SHP77 (cell line): ENCODE measurements at places on chromosomes 7 and 10.

DNA sequence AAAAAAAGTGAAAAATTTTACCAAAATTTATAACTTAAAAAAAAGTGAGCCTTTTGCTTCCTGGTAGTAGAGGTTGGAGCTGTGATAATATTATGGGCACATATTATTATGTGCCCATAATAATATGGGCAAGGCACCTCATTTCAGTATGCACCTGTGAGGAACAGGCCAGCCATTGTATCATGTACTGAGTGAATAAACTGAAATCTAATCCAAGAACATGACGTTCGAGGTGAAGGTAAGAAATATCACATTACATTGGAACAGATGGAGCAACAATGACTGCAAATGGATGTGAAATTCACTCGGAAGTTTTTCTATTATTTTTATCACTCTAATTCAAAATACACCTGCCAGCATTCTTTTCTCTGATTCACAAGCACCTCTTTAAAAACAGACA, 216.0 kb downstream of the KLF6 start:
- DNase-seq, result no peak

GRCh38 chr7:87083865-87084519, 24.5 kb upstream of the ELAPOR2 start:
- DNase-seq, result no peak

- DNase-seq, result no peak
These were observed 30.7 kb downstream of the SLC16A12 start for GRCh38 chr10:89504691-89505090.

DNA sequence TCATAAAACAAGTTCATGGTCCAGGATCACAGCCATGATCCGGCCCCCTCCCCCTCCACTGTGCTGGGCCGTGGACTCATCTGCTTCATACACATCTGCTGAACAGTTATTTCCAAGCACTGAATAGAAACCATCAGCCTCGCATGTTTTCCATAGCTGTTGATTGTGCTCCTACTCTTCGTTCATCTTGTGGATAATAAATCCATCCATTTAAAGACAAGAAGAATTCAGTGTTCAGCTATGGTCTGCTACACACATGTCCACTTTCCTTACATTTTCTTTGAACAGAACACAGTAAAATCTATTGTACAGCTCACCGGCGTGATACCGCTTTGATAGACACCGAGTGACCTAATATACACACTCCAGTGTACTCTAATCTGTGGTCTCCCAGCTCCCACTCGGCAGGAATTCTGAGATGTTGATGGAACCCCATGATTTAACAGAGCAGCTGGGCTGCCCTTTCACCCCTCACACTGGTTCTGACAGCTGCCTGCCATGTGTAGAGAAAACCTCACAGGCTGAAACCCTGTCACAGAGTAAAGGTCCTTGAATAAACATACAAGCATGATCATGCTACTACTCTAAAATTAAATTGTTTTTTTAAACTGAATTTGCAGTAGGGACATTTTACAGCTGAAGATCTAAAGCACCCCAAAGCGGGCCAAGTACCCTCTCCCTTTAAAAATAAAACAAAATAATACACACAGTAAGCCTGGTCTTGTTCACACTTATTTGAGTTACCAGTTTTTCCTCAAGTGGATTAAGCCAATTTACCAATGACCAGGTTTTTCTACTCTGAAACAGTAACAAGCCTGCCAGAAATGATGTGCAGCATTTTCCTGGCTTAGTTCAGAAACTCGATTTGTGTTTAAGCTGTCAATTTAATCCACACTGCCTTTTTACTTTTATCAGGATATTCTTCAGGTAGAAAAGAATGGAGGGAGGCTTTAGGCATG, 95.1 kb upstream of the FZD1 start:
- DNase-seq, result no peak

DNA sequence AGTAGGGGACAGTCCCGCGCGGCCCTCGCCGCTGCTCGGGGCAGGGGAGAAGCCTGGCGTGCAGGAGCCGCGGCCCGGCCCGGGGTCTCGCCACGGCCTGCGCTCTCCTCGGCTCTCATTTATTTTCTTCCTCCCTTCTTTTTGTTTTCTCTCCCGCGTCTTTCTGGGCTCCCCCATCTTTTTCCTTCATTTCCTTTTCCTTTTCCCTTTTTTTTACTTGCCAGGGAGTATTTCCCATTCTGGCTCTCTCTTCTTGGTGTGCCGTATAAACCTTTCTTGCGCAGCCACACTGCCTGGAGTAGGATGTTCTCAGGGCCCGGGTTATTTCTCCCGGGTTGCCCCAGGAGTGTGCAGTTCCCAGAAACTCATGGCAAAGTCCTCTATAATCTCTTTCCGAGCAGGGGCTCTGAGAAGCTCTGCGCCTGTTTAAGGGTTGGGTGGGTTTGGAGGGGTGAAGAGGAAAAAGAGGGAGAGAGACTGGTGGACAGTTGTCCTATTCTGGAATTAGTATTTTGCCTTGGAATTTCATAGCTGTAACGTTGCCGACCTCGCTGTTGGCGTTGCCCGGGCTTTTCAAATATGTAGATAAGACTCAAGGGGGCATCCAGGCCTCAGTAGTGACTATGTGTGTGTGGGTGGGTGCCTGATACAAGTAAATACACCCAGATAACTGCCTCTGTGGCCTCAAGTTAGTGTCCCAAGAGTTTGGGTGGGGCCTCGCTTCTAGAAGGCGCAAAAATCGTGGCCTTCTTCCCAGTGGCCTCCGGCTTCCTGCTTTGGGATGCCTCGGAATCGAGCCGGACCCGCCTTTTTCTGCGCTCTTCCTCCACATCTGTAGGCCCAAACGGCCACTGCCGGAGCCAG, 4.3 kb upstream of the ZNF503 start:
- DNase-seq, result no peak

DNA sequence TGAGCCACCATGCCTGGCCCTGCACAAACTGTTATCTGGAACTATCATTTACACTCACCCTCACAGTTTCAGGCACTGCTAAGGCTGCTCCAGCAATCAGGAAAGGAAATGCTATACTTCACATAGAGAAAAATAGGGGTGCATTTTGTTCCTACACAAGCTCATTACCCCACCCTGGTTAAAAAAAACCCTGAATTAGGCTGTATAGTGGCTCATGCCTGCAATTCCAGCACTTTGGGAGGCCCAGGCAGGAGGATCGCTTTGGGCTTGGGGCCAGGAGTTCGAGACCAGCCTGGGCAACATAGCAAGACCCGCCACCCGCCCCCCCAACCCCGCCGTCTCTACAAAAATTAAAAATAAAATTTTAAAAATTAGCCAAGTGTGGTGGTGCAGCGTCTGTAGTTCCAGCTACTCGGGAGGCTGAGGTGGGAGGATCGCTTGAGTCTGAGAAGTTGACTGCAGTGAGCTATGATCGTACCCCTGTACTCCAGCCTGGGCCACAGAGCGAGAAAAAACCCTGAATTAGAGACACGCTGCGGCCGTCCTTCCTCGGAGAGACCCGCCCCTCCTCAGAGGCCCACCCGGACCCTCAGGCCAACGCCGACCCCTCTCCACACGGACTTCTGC, 539 bp downstream of the PTCD1 start:
- no peak for DNase-seq

GRCh38 chr7:26857506-26858240, 6.7 kb downstream of the SKAP2 start:
- no peak for DNase-seq

DNA sequence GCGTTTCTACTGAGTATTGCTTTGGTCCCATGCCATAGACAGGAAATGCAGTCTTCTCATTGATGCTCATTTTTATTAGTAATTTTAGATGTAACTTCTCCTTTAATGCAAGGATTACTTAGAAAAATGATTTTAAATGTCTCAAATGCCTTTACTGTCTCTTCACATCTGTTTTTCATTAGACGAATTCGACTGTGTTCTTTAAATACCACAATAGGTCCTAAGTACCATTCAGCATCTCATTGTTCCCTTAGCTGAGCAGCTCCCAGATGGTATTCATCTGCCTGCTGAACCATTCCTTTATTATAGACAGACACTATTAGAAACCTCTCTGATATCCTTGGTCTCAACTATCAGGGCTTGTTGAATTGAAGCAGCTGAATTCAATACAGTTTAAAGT, 113.6 kb downstream of the LSMEM1 start:
- no peak for DNase-seq

DNA sequence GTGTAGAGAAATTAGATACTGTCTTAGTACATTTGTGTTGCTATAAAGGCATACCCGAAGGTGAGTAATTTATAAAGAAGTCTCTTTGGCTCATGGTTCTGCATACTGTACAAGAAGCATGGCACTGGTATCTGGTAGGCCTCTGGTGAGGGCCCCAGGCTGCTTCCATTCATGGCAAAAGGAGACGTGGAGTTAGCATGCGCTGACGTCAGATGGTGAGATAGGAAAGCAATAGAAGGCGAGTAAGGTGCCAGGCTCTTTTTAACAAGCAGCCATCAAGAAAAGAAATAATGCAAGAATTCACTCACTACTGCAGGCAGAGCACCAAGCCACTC, 38.1 kb downstream of the AKR1C8 start:
- no peak for DNase-seq

DNA sequence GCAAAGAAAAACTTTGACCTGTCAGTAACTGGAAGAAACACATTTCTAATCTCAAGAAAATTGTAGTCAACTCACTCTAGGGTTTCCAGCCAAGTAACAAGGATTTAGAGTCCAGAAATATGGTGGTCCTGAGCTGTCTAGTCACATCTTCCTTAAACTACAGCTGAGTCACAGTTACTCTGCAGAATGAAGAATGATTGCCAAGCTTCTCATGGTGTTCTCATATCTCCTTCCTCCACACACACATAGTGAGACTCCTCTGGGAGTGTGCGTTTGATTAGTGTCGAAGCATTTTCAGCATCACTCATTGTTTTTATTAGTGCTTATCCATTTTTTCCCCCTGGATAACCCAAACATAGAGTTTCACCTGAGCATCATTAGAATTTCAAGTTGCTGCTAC, 93.1 kb upstream of the CXCL12 start:
- no peak for DNase-seq

DNA sequence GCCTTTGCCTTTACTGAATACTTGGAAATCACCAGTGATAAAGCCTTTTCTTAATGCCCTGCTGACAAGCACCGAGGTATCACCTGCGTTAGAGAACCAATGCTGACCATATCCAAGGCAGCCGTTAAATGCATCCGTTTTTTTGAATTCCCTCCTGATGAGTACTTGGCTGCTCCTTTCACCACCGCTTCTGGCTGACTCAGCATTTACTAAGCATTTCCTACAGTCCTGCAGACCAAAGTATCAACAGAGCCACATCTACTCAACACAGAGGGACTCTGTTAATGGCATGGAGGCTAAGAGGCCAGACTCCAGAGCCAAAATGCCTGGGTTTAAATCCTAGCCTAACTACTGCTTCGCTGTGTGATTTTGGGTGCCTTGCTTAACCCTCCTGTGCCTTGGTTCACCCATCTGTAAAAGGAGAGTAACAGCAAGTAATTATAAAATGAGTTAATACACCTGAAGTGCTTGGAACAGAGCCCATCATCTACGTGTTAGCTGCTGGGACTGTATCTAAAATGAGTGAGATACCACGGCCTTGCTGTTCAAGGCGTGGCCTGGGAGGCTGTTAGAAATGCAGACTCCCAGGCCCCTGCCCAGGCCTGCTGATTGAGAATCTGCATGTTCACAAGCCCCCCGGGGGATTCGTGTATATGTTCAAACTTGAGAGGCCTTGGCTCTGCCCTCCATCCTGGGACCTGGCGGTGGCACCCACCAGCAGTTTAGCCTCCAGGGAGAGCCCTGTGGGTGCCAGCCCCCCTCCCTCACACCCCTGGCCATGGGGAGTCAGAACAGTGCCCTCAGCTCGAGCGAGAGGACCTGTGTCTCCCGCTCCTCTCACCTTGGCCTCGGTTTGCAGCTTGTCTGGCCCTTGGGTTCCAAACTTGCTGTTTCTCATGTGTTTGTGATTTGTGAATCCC, 30.8 kb upstream of the EFCAB10 start:
- no peak for DNase-seq

- no peak for DNase-seq
These were observed 5.2 kb downstream of the MTG1 start for GRCh38 chr10:133399123-133399601.

GRCh38 chr7:18550574-18550973, 55.0 kb downstream of the HDAC9 start:
- no peak for DNase-seq

GRCh38 chr7:113414401-113415035, 296.2 kb upstream of the SMIM30 start:
- no peak for DNase-seq

DNA sequence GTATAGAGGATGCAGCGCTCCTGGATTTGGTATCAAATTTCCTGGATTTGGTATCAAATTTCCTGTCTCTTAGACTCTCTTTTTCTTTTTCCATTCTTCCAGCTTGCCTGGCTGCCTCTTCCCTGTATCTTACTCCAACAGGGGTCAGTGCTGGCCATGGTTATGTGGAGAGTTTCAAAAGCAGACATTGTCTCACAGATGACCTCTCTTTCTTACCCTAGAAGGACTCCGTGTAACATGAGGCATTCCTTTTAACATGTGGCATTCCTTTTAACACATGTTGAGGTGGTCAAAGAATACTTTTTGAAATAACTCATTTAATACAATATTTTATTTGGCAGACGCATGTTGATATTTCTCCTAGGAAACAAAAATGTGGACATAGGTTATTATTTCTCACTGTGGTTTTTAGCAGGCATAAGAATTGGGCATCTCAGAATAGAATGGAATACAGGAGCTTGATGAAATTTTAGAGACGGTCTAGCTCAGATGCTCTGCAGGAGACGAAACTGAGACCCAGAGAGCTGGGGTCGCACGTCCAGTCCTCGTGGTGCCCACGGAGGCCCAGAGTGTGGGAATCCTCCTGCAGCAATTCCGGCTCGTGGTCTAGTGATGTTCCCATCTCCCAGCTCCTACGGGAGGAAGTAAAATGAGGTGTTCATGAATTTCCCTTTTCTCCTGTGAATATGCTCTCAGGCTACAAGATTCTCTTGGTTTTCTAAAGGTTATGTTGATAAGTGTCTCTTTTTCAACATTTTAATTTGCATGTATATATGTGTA, 59.6 kb upstream of the PITRM1 start:
- no peak for DNase-seq

DNA sequence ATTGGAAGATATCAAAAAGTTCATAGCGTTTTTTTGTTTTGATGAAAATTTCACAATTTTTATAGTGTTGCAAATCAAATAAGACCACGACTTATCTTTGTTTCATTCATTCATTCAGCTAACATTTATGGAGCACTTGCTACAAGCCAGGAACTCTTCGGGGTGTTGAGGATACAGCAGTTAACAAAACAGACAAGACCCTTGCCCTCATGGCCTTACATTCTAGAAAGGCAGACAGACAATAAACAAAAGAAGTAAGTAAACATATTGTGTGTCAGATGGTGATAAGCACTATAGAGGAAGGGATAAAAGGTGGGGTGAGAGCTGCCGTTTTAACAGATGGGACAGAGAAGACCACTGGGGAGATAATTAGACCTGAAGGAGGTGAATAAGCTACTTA, 41.6 kb upstream of the GSAP start:
- no peak for DNase-seq

GRCh38 chr10:4028854-4029583, 244.0 kb upstream of the KLF6 start:
- no peak for DNase-seq

- DNase-seq, result no peak
These were observed 78.0 kb downstream of the ARL5B start for GRCh38 chr10:18737236-18737635.

GRCh38 chr10:69742356-69742695, 59.4 kb upstream of the COL13A1 start:
- DNase-seq, result no peak

GRCh38 chr10:78305311-78305710, 271.6 kb downstream of the RPS24 start:
- DNase-seq, result no peak

GRCh38 chr7:117480978-117481377, 1.2 kb downstream of the CFTR start:
- no peak for DNase-seq
